ENCODE measurements at places on chromosomes 1 and 21.
A peak's percentile ranks its signal among the peaks of the same experiment; 100 is the strongest.

GRCh38 chr1:75237316-75237715 is 103.1 kb downstream of the LHX8 start:
- DNase-seq, result no peak

GRCh38 chr1:93908394-93909145 is 660 bp downstream of the GCLM start:
- DNase-seq, result no peak

DNA sequence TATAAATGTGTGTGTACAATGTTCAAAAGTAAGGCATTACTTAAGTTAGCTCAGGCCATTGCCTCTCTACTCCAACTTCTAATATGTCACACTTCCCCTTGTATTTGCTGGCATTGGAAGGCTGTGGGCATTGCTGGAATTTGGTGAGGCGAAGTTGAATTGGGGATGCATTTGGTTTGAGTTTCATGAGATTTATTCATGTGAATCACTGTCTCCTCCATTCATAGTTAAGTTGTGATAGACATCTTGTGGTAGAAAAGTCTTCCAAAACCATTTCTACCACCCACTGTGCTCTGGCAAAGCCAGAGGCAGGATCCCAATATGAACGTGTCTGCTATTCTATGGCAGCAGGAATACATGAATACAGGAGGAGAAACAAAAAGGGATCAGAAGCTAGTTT is 397.8 kb upstream of the USP24 start:
- no peak for DNase-seq

DNA sequence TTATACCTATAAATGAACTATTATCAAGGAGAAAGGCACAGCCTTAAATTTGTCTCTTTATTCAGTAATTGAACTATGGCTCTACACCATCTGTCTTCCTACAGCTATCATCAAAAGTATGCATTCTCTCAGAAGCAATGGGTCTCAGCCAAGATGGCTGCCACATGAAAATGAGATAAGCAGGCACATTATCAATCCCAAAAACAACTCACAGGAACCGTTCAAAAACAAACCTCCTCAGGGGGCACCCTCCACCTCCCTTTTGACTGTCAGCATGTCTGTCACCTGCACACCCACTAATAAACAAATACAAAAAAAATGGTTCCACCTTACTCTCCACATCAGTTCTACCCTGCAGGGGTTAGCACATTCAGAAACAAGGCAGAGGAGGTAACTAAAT is 23.6 kb downstream of the KIAA0319L start:
- no peak for DNase-seq

- no peak for DNase-seq
Observed at GRCh38 chr1:85578321-85579295, 2.0 kb upstream of the CCN1 start.

DNA sequence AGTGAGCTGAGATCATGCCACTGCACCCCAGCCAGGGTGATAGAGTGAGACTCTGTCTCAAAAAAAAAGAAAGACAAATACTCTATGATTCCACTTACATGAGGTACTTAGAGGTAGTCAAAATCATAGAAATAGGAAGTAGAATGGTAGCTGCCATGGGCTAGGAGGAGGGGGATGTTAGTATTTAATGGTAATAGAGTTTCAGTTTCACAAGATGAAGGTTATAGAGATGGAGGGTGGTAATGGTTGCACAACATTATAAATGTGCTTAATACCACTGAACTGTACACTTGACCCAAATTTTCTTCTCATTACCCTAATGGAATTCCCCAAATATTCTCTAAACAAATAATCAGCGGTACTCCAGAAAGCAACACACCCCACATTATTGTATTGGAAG is 12.8 kb downstream of the EIF2B3 start:
- no peak for DNase-seq

GRCh38 chr1:205068001-205068400 is 16.3 kb downstream of the TMEM81 start:
- no peak for DNase-seq

GRCh38 chr1:209678981-209679539 is 3.8 kb downstream of the G0S2 start:
- no peak for DNase-seq

GRCh38 chr1:6511056-6511455 is 19.6 kb upstream of the PLEKHG5 start:
- no peak for DNase-seq

DNA sequence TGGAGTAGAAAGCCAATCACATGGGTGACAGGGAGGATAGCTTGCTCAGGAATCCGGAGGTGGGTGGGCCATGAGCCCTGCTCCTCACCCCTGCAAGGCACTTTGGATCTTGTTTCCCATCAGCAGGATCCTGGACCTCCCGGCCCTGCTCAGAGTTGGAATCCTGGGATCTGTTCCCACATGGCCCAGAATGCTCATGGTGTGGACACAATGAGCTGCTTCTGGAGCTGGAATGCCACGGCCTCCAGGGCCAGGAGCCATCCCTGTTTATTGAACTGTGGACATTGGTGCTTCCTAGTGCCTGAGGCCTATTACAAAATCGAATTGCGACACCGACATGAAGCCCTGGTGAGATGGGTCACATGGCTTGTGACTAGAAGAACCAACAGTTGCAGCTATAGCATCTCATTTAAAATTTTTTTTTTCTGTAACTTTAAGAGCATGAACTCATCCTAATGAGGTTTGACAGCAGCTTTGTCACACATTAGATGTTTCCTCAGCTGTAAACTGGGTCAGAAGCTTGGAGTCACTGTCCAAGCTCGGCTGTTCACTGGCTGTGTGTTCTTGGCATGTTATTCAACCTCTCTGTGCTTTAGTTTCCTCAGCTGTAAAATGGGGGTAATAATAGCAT is 40.4 kb upstream of the GOLT1A start:
- DNase-seq, result no peak

DNA sequence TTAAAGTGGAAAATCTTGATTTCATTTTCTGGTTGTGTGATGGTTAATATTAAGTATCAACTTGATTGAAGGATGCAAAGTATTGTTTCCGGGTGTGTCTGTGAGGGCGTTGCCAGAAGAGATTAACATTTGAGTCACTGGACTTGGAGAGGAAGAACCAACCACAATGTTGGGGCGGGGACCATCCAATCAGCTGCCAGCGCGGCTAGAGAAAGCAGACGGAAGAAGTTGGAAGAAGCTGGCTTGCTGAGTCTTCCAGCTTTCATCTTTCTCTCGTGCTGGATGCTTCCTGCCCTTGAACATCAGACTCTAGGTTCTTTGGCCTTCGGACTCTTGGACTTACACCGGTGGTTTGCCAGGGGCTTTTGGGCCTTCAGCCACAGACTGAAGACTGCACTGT is 832.6 kb upstream of the TMPRSS15 start:
- DNase-seq, result no peak

GRCh38 chr1:69528376-69528775 is 39.3 kb upstream of the LRRC7 start:
- DNase-seq, result no peak

- DNase-seq, result no peak
Observed at GRCh38 chr1:47547753-47548573, 110.1 kb downstream of the FOXD2 start.

DNA sequence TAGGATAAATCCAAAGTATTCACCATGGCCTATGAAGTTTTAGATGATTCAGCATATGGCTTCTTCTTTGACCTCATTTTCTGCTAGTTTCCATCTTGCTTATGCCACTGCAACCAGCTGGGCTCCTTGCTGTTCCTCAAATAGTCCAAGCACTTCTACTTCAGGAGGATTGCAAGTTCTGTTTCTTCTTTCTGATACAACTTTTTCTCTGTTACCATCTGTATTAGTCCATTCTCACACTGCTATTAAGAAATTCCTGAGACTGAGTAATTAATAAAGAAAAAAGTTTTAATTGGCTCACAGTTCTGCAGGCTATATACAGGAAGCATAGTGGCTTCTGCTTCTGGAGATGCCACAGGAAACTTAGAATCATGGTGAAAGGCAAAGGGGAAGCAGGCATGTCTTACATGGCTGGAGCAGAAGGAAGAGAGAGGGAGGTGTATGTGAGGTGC is 20.3 kb downstream of the PTGS2 start:
- DNase-seq, result no peak

DNA sequence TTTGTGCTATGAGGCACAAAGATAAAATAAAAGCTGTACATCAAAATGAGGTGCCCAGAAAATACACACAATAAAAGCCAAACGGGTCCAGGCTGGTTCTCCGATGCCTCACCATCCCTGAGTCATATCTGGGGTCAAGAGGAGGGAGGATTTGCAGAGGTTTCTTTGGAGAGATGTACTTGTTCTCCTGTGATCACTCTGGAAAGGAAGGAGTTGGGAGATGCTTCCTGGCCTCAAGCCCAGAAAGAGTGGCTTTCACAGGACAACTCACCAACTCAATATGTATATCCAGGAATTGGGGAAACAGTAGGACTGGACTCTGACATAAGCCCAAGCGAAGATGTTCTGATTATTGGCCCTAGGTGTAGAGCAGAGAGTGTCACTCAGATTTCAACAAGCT is 51.9 kb downstream of the DIPK1A start:
- no peak for DNase-seq

DNA sequence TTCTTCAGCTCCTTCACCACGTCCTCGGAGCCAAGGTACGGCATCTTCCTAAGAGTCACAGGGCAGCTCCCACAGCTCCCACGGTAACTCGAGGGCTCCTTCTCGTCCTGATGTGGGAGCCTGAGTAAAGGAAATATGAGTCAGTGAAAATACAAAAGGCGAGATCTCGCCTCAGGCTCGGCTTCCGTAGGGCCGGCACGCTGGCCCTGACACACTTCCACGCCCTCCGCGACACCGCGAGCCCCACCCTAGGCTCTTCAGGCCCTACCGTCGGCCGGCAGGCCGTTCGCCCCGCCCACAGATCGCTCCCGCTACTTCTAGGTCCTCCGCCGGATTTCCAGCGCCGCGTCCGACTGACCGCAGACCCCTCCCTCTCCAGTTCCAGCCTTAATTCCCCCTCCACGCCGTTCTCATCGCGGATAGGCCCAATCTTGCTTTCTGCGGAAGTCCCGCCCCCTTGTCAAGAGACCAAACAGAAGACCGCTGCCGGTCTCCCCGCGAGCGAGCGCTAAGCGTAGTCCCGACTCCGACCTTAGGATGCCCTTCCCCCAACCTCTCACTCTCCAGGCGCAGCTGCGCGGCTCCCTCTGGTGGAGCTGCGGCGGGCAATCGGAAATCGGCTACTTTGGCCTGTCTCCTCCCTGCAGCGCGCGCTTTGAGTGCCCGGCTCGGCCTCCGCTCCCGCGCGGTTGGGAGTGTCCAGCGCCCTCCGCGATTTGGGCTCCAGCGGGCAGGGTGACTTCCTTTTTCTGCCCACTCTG is at the start of the genes AP4B1 and DCLRE1B:
Gene AP4B1, minus strand, starts transcription at position 126 of the 761 bp plus-strand sequence. Its CDS starts 82 bp downstream, at position 44.
Gene DCLRE1B, plus strand, starts transcription at position 653 of the 761 bp plus-strand sequence. CDS start 261 bp downstream, outside the sequence.
- peak; percentile 99 for DNase-seq

- no peak for DNase-seq
Observed at GRCh38 chr1:208300084-208300770, 56.0 kb upstream of the PLXNA2 start.

- DNase-seq, result no peak
Observed at GRCh38 chr1:52659851-52660596, 27.1 kb downstream of the SHISAL2A start.

DNA sequence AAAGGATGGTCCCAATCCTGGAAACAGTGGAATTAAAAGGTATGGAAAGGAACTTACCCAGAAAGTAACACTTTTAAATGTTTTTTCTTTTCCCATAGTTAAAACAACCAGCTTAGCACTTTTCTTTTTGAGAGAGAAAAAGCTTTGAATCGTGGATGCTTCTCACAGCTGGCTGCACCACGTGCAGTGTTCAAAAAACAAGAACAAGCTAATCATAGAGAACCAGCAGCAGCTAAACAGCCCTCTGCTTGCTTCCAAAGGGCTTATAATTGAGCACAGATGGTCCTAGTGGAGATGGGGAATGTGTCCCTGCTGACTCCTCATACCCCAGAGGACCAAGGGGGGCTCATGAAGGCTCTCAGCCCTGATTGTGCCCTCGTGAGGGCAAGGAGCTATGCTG is 26.4 kb downstream of the UTP25 start:
- DNase-seq, result no peak

- no peak for DNase-seq
Observed at GRCh38 chr21:33835920-33836319, 79.7 kb downstream of the ATP5PO start.

DNA sequence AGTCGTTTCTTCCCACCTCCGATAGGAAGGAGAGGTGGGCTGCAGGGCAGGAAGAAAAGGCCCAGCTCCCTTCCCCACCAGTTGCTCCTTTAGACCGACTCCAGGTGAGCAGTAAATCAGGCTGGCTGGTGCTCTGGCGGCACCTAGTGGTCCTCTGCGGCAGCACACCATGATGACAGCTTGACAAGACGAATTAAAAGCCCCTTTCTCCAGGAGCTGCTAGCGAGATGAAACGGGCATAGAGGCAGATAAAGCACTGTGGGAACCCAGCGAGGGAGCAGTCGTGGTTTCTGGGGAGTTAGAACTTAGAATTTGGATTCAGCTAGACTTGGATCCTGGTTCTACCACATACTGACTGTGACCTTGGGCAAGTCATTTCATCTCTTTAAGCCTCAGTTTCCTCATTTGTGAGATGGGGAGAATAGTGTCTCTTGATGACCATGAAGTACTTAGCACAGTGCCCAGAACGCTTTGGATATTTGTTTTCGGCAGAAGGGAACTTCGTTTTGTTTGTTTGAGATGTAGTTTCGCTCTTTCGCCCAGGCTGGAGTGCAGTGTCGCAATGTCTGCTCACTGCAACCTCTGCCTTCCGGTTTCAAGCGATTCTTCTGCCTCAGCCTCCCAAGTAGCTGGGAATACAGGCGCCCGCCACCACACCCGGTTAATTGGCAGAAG is 21.8 kb upstream of the COL9A2 start:
- peak; percentile 43 for DNase-seq

GRCh38 chr1:11566042-11566850 is 87.3 kb downstream of the DISP3 start:
- no peak for DNase-seq

GRCh38 chr1:164971391-164971790 is 385.1 kb downstream of the LMX1A start:
- no peak for DNase-seq

GRCh38 chr1:97947695-97948094 is 26.9 kb upstream of the DPYD start:
- no peak for DNase-seq

DNA sequence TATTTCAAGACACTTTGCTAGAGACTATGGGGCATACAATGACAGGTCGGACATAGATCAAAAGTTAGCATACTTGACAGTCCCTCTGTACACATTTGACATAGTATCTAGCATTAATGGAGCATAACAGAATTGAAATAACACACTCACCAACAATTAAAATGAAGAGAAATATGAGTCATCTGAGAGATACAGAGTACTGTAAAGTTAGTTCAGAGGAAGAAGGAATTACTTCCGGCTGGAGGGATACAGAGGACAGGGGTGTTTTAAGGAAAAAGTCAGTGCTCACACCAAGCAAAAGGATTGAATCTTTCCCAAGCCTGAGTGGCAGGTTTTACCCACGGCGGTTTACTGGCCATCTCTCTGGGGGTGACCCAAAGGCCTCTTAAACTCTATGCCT is 2.4 kb downstream of the ZMYND12 start:
- no peak for DNase-seq

- no peak for DNase-seq
Observed at GRCh38 chr21:45064618-45065399, 9.6 kb upstream of the ADARB1 start.

All from left renal pelvis (tissue), 4 donors.